ENCODE measurements at places on chromosomes 4 and X.

DNA sequence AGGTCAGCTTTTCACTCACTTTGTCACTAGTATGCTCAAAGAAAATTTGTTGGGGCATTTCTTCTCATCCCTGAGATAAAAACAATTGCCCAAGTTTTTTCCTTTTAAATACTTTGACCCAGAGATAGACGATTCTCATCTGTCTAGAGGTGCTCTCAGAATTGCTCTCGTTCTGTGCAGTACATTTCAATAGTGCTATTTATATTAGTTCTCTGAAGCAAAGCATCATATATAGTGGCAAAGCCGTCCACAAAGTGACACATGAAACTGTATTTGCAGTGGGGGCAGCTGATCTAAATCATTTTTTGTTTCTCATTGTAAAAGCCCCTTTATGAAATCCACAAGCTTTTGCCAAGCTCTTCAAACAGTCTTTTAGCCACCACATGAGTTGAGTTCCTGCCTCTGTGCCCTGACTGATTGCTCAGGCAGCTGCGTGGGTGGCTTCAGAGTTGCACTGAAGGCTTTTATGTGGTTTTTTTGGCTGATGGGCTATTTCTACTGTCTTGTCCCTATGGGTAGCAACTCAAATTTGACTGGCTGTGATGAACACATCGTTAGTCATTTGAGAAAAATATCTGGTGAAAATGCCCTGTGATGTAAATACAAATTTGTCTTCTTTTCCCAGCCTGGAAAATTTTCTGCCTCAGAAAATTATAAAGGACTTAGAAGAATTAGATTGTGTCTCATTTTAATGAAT is 119.1 kb upstream of the OTUD4 start:
- no peaks in the 10 kb centered on the region for H3K27me3 ChIP-seq
- H3K36me3 ChIP-seq = no peaks in the 10 kb centered on the region
- no peak for DNase-seq
- H3K4me3 ChIP-seq = no peak overlapping the region

DNA sequence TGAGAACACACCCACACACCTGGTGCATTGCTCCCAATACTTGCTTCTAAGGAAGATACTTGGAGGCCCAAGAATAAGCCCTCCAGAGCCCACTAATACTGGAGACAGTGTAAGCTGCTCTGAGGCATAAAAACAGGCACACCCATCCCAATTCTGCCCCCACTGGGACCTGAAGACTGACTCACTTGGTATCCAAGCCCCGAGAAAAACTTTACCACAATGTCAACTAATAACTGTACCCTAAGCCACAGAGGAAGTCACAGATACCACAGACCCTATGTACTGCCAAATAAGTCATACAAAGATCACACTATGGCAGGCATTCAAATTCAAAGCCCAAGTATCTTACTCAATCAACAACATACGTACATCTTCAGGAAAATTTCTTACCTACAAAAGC is 398.2 kb upstream of the SPANXN1 start:
- no peak overlapping the region for H3K4me3 ChIP-seq
- no peaks in the 10 kb centered on the region for H3K36me3 ChIP-seq
- no peak for DNase-seq
- H3K4me1 ChIP-seq = no peaks in the 10 kb centered on the region
- H3K27ac ChIP-seq = no peak overlapping the region

DNA sequence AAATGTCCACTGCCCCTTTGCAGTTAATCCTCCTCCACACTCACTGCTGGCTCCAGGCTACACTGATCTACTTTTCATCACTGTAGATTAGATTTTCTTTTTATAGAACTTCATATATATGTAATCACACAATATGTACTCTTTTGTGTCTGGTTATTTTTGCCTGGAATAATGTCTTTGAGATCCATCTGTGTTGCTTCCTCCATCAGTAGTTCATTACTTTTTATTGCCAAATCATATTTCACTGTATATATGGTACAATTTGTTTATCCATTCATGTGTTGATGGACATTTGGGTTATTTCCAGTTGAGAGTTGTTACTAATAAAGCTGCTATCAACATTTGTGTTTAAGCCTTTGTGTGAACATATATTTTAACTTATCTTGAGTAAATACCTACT is 126.4 kb upstream of the SMIM10 start:
- no peaks in the 10 kb centered on the region for H3K36me3 ChIP-seq
- no peak overlapping the region for H3K4me3 ChIP-seq
- no peaks in the 10 kb centered on the region for H3K27me3 ChIP-seq

GRCh38 chr4:168713253-168713652 is 216.4 kb downstream of the PALLD start:
- DNase-seq = no peak
- no peak overlapping the region for H3K4me3 ChIP-seq
- H3K4me1 ChIP-seq = peaks cover 39% of the 10 kb centered on the region

GRCh38 chr4:11426731-11427120 is 2.0 kb downstream of the HS3ST1 start:
- DNase-seq = no peak
- H3K36me3 ChIP-seq = no peaks in the 10 kb centered on the region
- H3K4me1 ChIP-seq = no peaks in the 10 kb centered on the region
- H3K27ac ChIP-seq = no peak overlapping the region

GRCh38 chrX:100650841-100651240 is 6.8 kb downstream of the SRPX2 start:
- H3K36me3 ChIP-seq = no peaks in the 10 kb centered on the region
- peaks cover 3% of the 10 kb centered on the region for H3K4me1 ChIP-seq
- no peak for DNase-seq
- no peaks in the 10 kb centered on the region for H3K27me3 ChIP-seq
- peak overlapping the region; percentile 77 for H3K27ac ChIP-seq

DNA sequence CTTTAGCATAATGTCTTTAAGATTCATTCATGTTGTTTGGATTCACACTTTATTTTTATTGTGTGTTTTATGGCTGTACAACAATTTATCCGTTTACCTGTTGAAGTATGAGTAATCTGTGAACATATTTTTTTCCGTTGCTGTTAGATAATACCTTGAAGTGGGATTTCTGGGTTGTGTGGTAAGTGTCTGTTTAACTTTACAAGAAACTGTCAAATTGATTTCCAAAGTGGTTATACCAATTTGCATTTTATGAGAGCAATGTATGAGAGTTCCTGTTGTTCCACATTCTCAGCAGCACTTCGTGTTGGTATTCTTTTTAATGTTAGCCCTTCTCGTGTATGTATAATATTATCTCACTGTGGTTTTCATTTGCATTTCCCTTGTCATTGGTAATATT is 53.6 kb downstream of the USP53 start:
- H3K27ac ChIP-seq = no peak overlapping the region
- H3K27me3 ChIP-seq = no peaks in the 10 kb centered on the region
- no peaks in the 10 kb centered on the region for H3K4me1 ChIP-seq
- peaks cover 51% of the 10 kb centered on the region for H3K36me3 ChIP-seq

DNA sequence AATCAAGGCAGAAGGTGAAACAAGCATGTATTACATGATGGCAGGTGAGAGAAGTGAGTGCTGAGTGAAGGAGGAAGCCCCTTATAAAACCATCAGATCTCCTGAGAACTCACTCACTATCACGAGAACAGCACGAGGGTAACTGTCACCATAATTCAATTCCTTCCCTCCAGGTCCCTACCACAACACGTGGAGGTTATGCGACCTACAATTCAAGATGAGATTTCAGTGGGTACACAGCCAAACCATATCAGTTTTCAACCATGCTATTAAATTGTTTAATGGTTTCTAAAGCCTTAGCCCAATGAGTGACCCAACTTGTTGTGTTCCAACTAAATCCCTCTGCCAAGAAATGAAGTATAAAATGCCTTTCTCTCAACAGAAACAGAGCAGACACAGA is 519.8 kb downstream of the GBA3 start:
- no peak for DNase-seq
- H3K27ac ChIP-seq = no peak overlapping the region
- H3K36me3 ChIP-seq = no peaks in the 10 kb centered on the region

DNA sequence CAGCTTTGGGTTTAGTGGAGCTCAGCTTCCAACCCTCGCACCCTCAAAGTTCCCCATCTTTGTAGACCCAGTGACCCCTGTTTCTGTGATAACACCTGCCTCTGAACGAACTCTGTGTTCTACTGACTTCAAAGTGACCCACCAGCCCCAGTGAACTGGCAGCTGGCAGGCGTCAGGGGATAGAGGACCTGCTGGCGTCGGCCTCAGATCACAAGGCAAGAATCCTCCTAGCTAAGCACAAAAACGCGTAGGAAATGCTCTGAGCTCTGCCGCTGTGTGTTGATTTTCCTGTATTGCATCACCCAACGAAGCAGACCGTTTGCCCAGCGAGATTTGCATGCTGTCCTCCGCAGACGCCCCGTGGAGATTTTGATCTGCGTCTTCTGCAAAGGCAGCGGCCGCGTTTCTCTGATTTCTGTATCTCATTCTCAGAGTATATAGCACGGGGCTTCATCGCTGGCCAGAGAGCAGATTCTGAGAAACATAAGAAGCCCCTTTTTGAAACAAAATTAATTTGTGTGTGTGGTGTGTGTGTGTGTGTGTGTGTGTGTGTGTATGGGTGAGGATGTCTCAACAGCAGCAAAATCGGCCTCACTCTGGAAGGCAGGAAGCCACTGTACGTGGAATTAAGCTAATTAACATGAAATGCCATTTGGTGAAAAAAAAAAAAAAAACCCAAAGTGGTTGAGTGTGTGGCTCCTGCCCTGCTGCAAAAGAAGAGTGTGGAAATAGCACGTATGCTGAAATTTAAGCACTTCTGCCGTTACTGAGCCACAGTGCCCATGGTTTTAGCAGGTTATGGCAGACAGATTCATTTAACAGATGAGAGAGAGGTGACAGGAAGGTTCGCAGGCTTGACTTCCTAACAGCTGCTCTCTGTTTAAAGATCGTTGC is 29.2 kb upstream of the ASMTL start:
- no peaks in the 10 kb centered on the region for H3K27me3 ChIP-seq
- H3K27ac ChIP-seq = peak overlapping the region; percentile 28
- H3K36me3 ChIP-seq = no peaks in the 10 kb centered on the region
- DNase-seq = peak; percentile 80
- H3K4me3 ChIP-seq = no peak overlapping the region
- H3K4me1 ChIP-seq = no peaks in the 10 kb centered on the region

GRCh38 chrX:83771664-83772063 is 89.3 kb upstream of the CYLC1 start:
- H3K4me3 ChIP-seq = no peak overlapping the region
- no peak for DNase-seq
- H3K4me1 ChIP-seq = no peaks in the 10 kb centered on the region
- H3K27ac ChIP-seq = no peak overlapping the region

DNA sequence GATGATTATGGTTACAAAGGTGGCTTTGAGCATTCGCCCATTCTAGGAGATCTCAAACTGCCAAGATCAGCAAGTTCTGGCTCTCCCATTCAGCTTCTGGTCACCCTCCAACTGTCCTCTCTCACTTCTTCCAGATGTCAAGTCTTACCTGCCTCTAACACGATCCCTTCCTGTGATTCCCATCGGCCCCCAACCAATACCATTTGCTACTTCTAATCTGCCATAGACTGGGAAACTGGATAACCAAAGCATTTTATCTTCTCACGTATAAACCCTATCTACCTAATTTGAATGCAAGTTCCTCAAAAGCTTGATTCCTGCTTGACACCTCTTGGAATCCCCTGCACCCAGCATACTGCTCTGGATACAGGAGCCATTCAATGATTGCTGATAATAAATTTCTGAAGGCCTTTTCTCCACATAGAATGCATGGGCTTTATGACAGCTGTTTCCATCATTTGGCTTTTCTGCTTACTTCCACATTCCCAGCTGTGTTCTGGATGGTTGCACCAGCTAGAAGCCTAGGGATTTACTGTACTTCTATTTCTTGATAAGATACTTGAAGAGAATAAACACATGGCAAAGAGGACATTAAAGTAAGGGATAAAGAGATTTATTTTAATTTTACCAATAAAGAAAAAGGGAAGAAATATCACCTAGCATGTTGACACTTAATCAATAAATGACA is 9.6 kb downstream of the GPC4 start:
- H3K27me3 ChIP-seq = no peaks in the 10 kb centered on the region
- DNase-seq = no peak
- no peaks in the 10 kb centered on the region for H3K36me3 ChIP-seq
- H3K27ac ChIP-seq = no peak overlapping the region
- H3K4me3 ChIP-seq = no peak overlapping the region

DNA sequence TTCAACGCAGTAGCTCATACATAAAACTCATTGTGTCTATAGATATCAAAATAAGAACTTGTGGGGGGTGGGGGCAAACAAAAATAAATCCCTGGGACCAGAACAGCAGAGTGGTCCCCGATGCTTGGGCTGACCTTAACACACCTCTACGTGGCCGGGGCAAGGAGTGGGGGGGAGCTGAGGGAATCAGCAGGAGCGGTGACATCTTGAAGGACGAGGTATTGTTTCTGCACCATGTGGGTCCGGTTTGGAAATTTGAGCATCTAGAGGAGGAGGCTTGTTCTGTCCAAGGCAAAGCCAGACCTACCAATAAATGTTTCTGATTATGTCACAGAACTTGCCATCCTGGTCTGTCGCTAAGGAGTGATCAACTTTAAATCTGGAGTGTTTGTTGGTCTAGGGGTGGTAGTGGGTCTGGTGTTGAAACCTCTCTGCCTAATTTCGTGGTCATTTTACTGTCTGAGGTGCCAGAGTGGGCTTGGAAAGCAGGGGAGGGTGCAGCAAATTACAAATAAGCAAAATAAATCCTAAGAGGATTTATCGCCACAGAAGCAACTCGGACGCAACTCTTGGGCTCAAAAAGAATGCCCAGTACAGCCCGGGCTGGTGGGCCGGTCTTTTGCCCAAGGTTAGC is 774 bp upstream of the RAPGEF2 start:
- H3K4me1 ChIP-seq = peaks cover 8% of the 10 kb centered on the region
- H3K36me3 ChIP-seq = no peaks in the 10 kb centered on the region
- H3K27me3 ChIP-seq = no peaks in the 10 kb centered on the region
- DNase-seq = no peak

- H3K27ac ChIP-seq = no peak overlapping the region
- H3K36me3 ChIP-seq = peaks cover 54% of the 10 kb centered on the region
- H3K27me3 ChIP-seq = no peaks in the 10 kb centered on the region
- no peaks in the 10 kb centered on the region for H3K4me1 ChIP-seq
These were observed 168.5 kb downstream of the FAT4 start for GRCh38 chr4:125483278-125483677.

DNA sequence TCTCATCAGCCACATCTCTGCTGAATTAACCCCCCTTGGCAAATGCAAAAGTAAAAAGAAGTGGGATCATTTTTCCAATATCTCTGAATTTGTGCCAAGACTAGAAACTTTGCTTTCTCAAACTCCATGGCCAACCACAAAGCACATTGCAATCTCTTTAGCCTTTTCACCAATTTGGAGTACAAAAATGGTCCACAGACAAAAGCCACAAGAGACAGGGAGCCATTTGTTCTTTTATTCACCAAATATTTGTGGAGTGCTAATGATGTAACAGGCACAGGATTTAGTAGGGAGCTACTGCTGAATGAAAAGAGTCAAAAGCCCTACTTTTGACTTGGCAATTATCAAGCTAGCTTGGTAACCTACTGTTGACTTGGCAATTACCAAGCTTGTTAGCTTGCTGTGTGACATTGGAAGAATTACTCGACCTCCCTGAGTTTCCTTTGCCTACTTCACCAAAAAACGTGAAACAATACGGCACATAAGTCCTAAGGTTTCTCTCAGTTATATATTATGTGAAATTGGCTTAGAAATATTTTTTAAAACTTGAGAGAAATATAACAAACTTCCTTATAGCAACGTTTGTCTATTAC is 97.1 kb upstream of the KLF3 start:
- H3K4me1 ChIP-seq = peaks cover 3% of the 10 kb centered on the region
- no peak for DNase-seq
- no peaks in the 10 kb centered on the region for H3K27me3 ChIP-seq
- no peaks in the 10 kb centered on the region for H3K36me3 ChIP-seq
